ENCODE measurements at places on chromosomes 11 and 22.

- H3K27ac ChIP-seq = peak overlapping the region; percentile 95
- H3K27me3 ChIP-seq = no peaks in the 10 kb centered on the region
- peak overlapping the region; percentile 75 for H3K4me3 ChIP-seq
- H3K4me1 ChIP-seq = peaks cover 76% of the 10 kb centered on the region
- no peak for DNase-seq
Observed at GRCh38 chr11:113874581-113875233, 665 bp downstream of the USP28 start.

GRCh38 chr11:73145986-73146575, 4.0 kb upstream of the FCHSD2 start:
- no peaks in the 10 kb centered on the region for H3K36me3 ChIP-seq
- peak; percentile 56 for DNase-seq
- H3K27me3 ChIP-seq = no peaks in the 10 kb centered on the region
- H3K4me1 ChIP-seq = peaks cover 66% of the 10 kb centered on the region

DNA sequence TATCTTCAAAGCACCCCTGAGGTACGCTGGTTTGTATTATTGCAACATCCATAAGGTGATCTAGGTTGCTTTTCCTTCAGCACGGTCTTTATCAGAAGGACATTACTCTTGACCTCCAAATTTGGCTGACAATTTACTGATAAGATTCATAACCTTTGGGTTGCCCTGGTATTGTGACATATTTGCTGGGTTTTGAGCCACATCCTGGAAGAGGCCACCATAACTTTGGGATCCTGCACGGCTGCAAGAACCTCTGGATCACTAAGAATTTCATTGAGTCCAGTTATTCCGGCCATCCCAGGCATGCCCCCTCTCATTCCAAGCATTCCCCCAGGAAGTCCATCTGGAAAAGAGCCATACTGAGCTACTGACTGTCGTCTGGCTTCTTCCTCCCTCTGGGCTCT, 6.5 kb upstream of the PLET1 start:
- H3K4me3 ChIP-seq = no peak overlapping the region
- no peaks in the 10 kb centered on the region for H3K36me3 ChIP-seq
- DNase-seq = no peak
- H3K27ac ChIP-seq = no peak overlapping the region
- H3K27me3 ChIP-seq = no peaks in the 10 kb centered on the region

GRCh38 chr11:71385091-71385490, 63.1 kb downstream of the DHCR7 start:
- peaks cover 13% of the 10 kb centered on the region for H3K4me1 ChIP-seq
- H3K27me3 ChIP-seq = peaks cover 11% of the 10 kb centered on the region
- no peak overlapping the region for H3K4me3 ChIP-seq
- H3K36me3 ChIP-seq = no peaks in the 10 kb centered on the region

GRCh38 chr11:107009190-107009589, 9.1 kb downstream of the GUCY1A2 start:
- no peak overlapping the region for H3K27ac ChIP-seq
- no peaks in the 10 kb centered on the region for H3K36me3 ChIP-seq
- H3K4me3 ChIP-seq = no peak overlapping the region
- no peak for DNase-seq
- H3K27me3 ChIP-seq = no peaks in the 10 kb centered on the region

GRCh38 chr22:20983081-20983771, 1.1 kb downstream of the LZTR1 start:
- peaks cover 42% of the 10 kb centered on the region for H3K36me3 ChIP-seq
- no peak overlapping the region for H3K27ac ChIP-seq
- peak overlapping the region; percentile 59 for H3K4me3 ChIP-seq
- no peaks in the 10 kb centered on the region for H3K27me3 ChIP-seq

- H3K4me3 ChIP-seq = no peak overlapping the region
- H3K36me3 ChIP-seq = no peaks in the 10 kb centered on the region
- H3K4me1 ChIP-seq = peaks cover 40% of the 10 kb centered on the region
- no peak for DNase-seq
- H3K27ac ChIP-seq = peak overlapping the region; percentile 90
Observed at GRCh38 chr11:114158886-114159285, 99.4 kb downstream of the ZBTB16 start.

GRCh38 chr11:61769169-61769920, 16.9 kb downstream of the MYRF start:
- no peak for DNase-seq
- no peaks in the 10 kb centered on the region for H3K36me3 ChIP-seq
- H3K27me3 ChIP-seq = no peaks in the 10 kb centered on the region
- H3K27ac ChIP-seq = no peak overlapping the region
- no peak overlapping the region for H3K4me3 ChIP-seq
- H3K4me1 ChIP-seq = no peaks in the 10 kb centered on the region
